ENCODE measurements at places on chromosomes 6 and 20.

DNA sequence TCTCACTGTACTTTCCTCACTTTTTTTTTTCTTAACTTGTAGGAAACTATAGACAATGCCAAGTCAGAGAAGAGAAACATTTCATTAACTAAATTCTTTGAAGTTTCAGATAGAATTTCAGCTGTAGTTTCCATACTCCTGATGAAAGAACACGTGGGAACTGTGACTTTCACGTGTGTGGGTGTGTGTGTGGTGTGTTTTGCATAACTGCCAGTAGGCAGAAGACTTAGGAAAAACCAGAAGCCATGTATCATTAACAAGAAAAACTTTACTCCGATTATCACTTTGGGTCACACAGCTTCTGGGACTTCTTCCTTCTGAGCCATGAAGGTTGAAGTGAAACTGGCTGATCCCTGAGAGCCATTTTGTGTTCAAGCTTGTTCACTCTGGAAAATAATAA lies 483.3 kb downstream of the TFAP2B start:
- DNase-seq: no peak

GRCh38 chr6:146028252-146028795 lies 538 bp upstream of the GRM1 start:
- DNase-seq: peak; percentile 36

GRCh38 chr6:11999246-11999645 lies 12.9 kb upstream of the HIVEP1 start:
- no peak for DNase-seq

- no peak for DNase-seq
Measured at GRCh38 chr6:141996823-141997222, 135.9 kb upstream of the GJE1 start.

DNA sequence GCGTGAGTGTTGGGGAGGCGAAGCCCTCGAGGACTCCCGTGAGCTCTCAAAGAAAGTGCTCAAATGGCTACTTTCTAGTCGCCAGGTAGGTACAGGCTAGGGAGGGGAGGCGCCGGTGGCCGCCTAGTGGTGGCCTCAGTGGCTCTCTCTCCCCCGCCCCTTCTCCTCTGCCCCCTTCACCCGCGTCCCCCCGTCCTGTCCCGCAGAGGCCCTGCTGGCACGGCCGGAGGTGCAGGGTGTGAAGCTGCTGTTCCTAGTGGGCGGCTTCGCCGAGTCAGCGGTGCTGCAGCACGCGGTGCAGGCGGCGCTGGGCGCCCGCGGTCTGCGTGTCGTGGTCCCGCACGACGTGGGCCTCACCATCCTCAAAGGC lies 16.3 kb downstream of the ADISSP start:
- no peak for DNase-seq

DNA sequence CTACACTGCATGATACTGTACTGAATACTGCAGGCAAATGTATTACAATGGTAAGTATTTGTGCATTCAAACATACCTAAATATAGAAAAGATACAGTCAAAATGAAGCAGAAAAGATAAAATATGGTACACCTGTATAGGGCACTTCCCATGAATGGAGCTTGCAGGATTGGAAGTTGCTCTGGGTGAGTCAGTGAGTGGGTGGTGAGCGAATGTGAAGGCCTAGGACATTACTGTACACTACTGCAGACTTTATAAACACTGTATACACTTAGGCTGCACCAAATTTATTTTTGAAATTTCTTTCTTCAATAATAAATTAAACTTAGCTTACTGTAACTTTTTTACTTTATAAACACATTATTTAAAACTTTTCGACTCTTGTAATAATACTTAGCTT lies 213.1 kb downstream of the ATXN1 start:
- DNase-seq: no peak

DNA sequence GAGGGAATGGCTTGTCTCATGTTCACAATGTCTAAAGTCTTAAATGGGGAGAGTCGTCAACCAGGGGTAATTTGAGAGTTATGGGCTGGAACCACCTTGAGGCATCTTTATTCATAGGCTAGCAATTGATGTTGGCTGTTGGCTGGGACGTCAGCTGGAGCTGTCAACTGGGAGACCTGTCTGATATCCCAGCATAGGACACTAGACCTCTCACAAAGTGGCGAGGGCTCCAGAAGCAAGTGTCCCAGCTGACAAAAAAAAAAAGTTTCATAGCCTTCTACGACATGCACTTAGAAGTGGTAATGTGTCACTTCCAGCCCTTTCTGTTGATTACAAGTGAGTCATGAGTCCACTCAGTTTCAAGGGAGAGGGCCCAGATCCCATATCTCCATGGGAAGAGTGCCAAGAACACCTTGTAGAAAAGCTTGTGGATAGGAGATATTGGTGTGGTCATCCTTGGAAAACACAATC lies 278.0 kb downstream of the ESR1 start:
- no peak for DNase-seq

GRCh38 chr20:29878281-29878741 lies 1379.2 kb upstream of the DEFB115 start:
- DNase-seq: peak; percentile 55

GRCh38 chr6:155580904-155581303 lies 125.3 kb upstream of the NOX3 start:
- DNase-seq: no peak

DNA sequence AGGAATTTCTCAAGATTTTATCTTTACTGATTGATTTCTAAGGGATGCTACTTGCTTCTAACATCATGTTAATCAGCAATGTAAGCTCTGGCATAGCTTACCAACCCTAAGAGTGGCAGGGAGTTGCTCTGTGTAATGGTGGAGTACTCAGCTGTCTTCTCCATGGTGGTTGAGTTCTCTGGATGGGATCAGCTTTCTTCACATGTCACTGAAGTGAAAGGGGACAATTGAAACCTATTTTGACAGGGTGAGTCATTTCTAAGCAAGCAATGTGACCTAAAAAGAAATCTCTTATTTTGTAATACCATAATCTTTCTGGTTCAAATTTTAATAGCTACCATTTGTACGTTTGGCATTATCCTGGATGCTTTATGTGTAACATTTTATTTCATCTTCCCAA lies 430.4 kb downstream of the GJA1 start:
- DNase-seq: no peak

GRCh38 chr20:1310071-1310470 lies 18.9 kb downstream of the SDCBP2 start:
- DNase-seq: no peak
